ENCODE measurements at places on chromosomes 5 and 9.

GRCh38 chr5:149779124-149779465, 49.0 kb downstream of the PPARGC1B start:
- no peak for DNase-seq

- DNase-seq: no peak
These were observed 759.6 kb downstream of the MTRR start for GRCh38 chr5:8628521-8628920.

DNA sequence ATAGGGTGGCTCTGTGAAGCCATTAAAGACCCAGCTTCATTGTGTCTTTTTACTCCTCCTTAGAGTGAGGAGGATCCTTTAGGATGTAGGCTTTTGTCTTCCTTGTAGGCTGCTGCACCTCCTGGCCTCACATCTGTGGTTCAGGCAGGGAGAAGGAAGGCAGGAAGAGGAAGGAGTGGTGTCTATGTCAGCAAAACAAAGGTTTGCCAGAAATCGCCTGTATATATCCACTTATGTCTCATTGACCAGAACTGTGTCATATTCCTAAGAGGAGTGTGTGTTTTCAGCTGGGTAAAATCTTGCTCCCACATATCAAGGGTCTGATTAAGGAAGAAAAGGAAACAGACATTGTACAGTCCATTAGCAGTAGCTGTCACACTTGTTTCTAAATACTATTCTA, 213.8 kb downstream of the ARHGAP26 start:
- DNase-seq: no peak

DNA sequence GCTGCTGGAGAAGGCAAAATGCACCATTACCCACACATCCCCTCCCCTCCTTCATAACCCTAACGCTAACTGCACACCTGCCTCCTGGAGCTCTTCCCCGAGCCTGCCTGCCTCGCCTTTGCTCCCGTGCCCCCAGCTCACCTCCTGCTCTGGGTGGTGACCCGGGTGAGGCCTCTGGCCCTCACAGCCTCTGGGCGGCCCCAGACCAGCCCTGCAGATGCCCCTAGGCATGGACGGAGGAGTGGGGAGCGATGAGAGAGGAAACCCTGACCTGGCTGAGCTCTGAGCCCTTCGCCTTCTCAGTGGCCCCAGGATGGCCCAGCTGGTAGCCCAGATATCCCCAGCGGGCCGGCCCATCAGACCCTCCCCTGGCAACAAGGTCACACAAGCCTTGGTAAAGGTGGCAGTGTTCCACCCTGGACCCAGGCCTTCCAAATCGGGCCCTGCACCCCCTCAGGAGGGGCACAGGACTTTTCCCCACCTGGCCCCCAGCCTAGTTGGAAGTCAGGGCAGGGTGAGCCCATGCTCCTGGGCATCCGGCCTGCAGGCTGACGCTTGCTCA, 14.5 kb upstream of the CAMSAP1 start:
- DNase-seq: no peak

- DNase-seq: no peak
These were observed 16.3 kb upstream of the SLC12A7 start for GRCh38 chr5:1127959-1128785.

GRCh38 chr5:111792471-111793058, 35.6 kb upstream of the NREP start:
- no peak for DNase-seq

DNA sequence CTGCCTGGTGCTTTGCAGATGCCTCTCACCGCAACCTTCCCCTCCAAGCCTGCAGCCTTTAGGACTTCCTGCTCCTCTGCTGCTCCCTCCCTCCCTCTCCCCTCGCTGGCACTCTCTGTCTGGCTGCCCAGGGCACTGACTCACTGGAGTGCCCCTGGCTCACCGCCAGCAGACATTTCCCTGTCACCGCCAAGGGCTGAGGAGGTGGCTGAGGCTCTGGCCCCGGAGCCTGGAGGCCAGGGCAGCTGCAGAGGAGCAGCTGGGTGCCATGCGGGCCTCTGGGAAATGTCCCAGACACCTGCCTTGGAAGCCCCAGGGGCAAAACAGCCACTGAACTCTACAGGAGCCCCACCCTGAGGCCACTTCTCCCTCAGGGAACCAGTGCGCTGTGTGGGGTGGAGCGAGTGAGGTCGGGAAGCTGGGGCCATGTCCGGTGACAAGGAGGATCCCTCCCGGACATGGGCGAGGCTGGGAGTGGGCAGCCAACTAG, 53.4 kb downstream of the TENT4A start:
- DNase-seq: no peak

GRCh38 chr9:92342825-92343488, 17.2 kb downstream of the CENPP start:
- DNase-seq: no peak

DNA sequence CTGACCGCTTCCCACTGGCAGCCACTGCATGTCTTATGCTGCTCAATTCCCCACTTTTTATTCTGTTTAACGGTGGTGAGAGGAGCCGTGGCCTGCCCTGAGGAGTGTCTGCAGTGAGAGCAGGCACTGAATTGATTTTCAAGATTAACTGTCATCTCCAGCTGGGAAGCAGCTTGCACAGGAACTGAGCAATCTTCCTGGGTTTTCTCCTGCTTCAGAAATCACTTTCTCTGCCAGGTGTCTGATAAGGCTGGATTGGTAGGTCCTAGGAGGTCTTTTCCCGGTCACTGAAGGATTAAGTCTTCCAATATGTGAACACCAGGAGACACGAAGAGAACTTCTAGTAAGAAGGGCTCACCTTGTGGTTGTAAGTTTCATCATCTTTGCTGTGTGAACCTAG, 181.1 kb upstream of the RAD23B start:
- no peak for DNase-seq

GRCh38 chr5:82285206-82285605, 7.1 kb upstream of the RPS23 start:
- DNase-seq: no peak

Data from fibroblast of the conjunctiva (primary cell).